Heart left ventricle (tissue), 16 donors: ENCODE measurements at places on chromosomes 3 and 15.

GRCh38 chr3:122430371-122430770 is 14.5 kb upstream of the WDR5B start:
- DNase-seq: no peak

GRCh38 chr15:96790004-96790403 is 459.5 kb downstream of the NR2F2 start:
- no peak for DNase-seq

- no peak for DNase-seq
These were observed 4.6 kb downstream of the FGD5 start for GRCh38 chr3:14823393-14823792.

DNA sequence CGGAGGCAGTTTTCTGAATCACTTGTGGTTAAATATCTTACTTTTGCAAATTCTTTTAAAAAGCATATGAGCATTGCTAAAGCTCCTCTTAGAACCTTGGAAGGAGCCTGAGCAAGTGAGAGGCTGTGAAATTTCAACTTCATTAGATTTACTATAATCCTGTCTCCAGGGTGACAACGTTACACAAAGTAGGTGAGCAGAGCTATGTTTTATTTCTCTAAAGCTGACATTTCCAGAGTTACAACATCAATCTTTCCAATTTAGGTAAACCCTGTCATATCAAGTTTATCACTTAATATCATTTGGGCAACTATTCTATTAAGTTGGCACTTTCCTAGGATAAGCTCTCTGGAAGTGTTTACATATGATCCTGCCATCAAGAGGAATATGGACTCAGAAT is 544.9 kb upstream of the CBLB start:
- DNase-seq: no peak

GRCh38 chr3:13166243-13167063 is 93.2 kb upstream of the IQSEC1 start:
- no peak for DNase-seq

GRCh38 chr15:68176601-68177000 is 28.5 kb downstream of the CALML4 start:
- no peak for DNase-seq

- DNase-seq: no peak
These were observed 145.1 kb downstream of the CDIN1 start for GRCh38 chr15:36724493-36724892.

GRCh38 chr3:119662604-119663373 is 2.4 kb upstream of the POPDC2 start:
- DNase-seq: no peak

DNA sequence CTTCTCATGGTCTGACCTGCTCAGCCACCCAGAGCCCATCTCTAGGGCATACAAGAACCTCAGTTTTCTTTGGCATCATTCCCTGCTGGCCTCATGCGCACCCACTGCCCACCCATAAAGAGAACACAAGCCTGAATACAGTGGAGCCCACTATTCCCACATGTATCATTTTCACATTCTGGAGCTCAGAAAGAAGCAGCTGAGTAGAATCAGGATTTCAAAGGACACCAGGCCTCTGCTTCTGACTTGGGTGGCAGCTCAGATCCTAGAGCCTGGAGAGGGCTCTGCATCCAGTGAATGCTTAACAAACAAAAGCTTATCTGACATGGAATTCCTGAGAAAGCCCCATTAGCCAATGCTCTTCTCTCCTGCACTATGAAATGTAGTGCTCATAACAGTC is 34.7 kb downstream of the RBP2 start:
- no peak for DNase-seq

GRCh38 chr3:173066044-173067004 is 74.7 kb downstream of the SPATA16 start:
- peak; percentile 28 for DNase-seq

DNA sequence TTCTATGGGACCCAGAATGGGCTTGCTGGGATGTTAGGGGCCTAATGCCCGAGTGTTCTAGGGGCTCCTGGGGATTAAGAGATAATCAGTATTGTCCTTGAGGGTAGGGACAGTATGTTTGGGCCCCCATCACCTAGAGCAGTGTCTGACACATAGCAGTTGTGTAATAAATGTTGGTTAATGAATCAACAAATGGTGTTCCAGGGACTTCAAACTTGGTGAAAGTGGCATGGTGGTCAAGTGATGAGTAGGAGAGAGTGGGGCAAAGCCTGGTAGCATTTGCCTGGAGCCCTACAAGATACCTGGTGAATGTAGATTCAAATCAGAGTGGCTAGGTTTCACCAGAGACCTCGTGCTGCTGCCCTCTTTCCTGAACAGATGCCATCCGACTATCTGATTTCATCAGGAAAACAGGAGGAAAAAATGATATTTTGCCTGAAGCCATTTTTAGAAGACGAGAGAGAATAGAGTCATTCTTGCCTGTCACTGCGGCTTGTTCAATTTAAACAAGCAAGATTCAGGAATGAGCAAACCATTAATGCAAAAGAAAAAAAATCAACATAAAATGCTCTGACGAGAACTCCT is 117.3 kb downstream of the RPL22L1 start:
- DNase-seq: no peak

GRCh38 chr15:78840661-78841375 is 29.6 kb upstream of the ADAMTS7 start:
- no peak for DNase-seq

DNA sequence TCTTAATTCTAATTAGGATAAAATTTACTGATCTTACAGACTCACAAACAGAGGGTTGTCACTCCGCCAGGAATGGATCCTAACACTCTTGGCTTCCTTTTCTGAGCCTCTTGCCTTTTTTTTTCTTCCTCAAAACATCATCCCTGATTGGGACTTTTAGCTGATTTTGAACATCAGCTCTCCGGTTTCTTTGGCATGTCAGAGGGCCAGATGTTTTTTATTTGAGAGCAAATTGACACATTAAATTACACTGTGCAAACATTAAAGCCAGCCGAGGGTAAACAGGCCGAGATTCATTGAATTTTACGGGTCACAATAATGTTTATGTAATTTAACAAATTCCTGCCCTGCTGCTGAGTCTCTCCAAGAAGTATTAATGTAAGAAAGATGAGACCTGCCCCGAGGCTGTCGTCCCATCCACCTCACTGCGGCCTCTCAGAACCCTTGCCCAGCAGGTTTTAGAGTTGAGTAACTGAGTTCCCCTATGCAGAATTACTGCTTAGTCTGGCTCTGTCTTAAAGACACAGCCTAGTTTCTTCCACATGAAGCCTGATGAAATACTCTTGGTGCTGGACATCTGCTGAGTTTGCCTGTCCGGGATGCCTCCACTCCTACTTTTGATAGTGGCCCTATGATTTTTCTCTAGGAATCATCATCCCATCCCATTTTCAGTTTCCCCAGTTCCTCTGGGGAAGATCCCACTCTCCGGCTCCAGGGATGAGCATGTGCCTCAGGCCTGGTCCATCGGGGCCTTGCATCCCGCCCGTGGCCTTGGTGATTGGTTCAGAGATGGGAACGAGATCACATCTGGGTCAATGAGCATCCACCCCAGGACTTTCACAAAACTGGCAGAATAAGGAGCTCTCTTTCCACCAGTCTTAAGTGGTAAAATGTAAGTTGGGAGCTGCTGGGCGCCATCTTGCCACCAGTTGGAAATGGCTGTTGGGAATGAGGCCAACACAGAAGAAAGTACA is 226.6 kb upstream of the TLE3 start:
- DNase-seq: no peak

GRCh38 chr3:133927540-133928066 is 31.9 kb upstream of the RAB6B start:
- DNase-seq: peak; percentile 83

GRCh38 chr15:75063338-75063737 is 39.9 kb downstream of the PPCDC start:
- no peak for DNase-seq

- DNase-seq: no peak
These were observed 45.5 kb upstream of the PRR23E start for GRCh38 chr3:127147291-127147885.

DNA sequence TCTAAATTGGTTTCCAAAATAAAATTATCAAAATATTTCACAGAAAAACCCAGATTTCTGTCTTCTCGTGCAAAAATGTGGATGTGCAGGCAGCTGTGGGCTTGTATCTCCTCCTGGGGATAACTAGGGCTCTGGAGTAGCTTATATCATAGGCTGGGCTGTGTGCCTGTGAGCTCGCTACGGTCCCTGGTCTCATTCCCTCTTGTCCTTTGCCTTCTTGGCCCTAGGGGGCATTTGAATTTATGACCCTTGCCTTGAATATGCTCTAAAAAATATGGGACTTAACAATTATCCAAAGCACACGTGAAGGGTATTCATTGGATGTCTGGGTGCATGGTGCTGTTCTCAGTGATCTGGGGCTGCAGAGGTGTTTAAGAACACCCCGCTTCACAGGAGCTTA is 132.6 kb downstream of the PDZRN3 start:
- DNase-seq: no peak

DNA sequence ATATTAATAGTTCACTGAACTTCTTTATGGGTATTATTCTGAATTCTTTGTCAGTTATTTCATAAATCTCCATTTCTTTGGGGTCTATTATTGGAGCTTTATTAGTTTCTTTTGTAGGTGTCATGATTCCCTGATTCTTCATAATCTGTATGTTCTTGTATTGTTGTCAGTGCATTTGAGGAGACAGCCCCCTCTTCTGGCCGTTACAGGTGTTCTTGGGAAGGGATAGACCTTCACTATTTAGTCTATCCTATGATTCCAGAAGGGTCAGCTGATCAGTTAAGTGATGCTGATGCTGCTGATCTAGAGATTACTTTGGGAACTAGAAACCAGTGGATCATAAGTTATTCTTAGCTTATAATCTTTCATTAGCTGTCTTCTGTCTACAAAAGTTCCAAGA is 34.9 kb downstream of the TMEM39A start:
- no peak for DNase-seq

DNA sequence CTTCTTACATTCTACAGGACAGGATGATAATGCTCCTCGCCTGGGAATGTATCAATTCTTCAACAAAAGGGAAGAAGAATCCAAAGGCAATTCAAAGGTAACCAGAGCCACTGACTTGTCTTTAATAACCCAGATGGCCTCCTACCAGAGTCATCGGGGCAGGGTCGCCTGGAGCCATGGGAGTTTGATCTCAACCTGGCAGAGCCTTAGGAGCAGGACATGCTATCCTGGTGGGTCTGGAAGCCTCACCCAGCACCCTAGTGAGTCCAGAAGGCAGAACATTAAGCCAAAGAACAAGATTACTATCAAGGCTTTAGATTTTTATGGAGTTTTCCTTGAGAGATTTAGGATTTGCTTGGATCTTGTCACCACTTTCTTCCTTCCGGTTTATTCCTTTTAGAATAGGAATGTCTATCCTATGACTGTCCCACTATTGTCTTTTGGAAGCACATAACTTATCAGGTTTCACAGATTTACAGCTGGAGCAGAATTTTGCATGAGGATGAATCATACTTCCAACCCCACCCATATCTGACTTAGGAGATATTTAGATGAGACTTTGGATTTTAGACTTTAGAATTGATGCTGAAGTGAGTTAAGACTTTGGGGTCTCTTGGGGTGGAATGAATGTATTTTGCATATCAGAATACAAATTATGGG is 330.3 kb upstream of the GOLIM4 start:
- DNase-seq: no peak

DNA sequence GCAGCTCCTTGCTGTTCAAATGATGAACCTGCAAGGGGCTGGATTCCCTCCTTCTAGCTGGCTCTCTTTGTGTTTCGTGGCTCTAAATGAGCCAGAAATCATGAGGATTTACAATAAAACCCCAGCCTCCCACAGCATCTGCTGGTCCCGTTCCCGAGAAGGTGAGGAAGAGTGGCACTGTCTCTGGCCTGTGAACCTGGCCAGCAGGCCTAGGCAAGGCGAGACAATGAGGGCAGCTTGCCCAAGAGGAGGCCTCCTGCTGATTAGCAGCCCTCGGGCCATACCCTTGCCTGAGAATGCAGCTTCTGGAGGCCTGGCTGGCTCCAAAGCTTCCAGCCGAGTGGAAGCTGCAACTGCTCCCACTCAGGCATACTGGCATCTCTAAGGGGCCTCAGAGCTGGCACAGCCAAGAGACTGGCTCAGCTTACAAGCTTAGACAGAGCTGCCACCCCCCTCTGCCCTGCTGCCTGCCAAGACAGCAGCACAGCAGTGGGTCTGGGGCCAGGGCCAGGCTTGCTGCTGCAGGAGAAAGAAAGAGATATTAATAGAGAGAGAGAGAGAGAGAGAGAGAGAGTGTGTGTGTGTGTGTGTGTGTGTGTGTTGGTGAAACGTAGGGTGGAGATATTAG is 76.5 kb downstream of the HMG20A start:
- peak; percentile 96 for DNase-seq

DNA sequence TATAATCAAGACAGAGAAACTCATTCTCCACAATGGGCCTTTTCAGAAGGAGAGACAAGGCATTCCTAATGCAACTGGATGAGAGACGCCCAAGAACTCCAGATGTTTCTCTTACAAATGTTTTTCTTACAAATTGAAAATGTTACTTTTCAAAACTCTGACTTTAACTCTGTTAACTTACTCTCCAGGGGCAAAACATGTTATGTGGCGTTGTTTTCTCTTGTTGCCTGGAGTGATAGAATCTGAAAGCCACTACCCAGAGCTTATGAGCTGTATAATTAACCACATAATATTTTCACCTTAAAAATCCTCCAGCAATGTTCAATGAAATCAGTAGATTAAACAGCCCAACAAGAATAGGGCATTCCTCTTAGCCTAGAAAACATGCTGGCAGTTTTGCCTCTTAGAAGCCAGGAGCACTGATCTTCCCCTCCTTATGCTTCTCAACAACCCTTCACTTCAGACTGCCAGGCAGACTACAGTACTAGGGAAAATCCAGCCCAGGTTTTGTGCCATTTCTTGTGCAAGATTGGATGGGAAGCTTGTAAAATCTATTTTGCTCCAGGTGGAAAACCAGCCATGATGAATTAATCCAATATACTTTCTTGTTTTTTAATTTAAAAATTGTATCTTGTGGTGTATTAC is 186.7 kb upstream of the GADL1 start:
- no peak for DNase-seq

DNA sequence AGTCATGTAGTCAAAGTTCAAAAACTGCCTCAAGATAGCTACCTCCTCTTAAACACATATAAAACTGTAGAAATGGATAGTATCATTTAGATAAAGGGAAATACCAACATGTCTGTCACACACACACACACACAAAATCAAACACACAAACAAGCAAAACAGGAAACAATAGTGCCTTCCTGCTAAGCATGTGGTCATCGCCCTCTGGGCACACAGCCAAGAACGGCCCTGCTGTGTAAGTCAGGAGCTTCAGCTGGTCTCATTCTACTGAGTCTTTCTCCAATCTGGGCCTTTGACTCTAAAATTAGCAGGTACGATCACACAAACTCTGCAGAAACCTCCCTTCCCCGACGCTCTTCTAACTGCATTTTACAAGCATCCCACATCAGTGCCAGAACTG is 272.2 kb upstream of the CHRNA7 start:
- peak; percentile 52 for DNase-seq

GRCh38 chr3:195823280-195823679 is 11.6 kb upstream of the MUC4 start:
- DNase-seq: no peak

GRCh38 chr15:82847703-82848102 is 38.3 kb downstream of the WHAMM start:
- no peak for DNase-seq
